ENCODE measurements at places on chromosomes 5 and 9.

- DNase-seq, result no peak
These were observed 52.7 kb upstream of the IFNK start for GRCh38 chr9:27471366-27471765.

DNA sequence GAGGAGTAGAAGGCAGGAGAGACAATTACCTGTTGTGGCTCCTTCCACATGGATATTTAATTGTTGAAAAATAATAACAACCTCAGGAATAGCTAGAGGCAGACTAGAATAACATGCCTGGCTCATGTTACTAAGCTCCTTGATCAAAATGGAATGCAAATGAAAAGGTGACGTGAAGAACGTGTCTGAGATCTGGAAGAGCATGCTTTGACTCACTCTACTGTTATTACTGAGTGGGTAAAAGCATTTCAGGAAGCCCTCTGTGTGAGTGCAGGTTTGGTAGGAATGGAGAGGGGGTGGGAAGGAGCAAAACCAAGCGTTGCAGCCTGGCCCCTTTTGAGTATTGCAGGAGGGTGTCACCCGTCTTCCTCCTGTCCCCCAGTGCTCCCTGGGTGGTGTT is 84.8 kb downstream of the EQTN start:
- DNase-seq, result no peak

DNA sequence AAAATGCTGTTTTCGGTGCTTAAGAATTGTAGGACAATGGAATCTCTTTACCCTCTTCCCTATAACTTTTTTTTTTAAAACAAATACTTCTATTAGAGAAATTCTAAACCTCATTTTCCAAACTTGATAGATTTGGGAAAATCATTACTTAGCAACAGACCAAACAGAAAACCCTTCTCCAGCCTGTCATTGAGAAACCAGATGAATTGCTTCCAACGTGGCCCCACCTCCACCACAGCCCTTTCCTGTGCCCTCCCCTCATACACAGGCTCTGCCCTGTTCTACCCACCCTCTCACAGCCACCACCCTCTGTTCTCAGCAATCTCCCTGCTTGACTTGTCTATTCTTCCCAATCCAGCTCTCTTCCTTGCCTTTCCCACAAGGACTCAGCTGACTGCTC is 221.2 kb downstream of the DMRT2 start:
- DNase-seq, result no peak

DNA sequence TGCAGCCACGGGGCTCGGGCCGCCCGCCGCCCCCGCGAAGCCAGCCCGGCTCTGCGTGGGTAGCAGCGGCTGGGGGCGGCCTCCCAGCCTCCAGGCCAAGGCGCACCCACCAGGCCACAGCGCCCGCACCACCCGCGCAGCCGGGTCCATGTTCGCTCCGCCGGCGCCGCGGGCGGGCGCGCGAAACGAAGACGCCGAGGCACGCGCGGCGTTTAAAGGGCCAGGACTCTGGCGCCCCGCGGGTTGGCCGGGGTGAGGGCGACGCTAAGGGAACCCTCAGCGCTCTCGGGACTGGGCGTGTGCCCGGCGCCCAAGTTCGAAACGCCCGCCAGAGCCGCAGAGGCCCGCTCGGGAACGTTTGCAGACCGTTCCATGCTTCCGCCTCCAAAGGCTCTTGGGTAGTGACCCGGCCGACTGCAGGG is at the start of gene PTGES2:
TSS of gene PTGES2 (minus strand) at position 162 of the 422 bp plus-strand sequence. CDS start at position 150, 12 bp downstream.
- DNase-seq, result peak; percentile 88

GRCh38 chr5:7392693-7393024 is 3.3 kb upstream of the ADCY2 start:
- no peak for DNase-seq

DNA sequence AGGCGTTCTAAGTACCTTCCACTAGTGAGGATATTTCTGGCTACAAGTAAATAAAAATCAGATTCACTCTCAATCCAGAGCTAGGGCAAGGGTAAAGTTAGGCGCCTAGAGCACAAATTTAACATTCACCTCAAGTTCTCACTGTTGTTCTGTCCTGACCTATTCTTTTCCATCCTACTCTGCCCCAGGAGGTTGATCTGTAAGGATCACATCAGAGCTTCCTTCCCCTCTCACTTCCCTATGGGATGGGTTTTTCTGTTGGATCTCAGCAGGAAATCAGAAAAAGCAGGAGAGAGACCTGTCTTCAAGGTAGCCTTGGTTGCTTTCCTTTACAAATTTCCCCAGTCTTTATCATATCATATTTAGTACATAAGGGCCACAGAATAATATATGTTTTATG is 316.7 kb downstream of the GABRG2 start:
- no peak for DNase-seq

DNA sequence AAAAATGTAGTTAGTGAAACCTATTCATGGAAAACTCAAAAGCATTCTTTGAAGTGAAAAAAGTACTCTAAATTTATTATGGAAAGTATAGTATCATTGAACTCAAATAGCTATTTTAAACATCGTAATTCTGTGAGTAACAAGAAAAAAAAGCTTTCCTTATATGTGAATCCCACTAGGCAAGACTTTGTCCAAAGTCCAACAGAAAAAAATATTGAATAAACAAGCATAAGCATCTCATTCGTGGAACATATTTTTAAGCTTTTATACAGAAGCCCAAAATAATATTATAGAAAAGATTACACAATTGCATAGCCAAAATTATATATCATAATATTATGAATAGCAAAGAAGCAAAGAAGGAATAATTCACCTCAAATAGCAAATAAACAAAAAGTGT is 79.4 kb upstream of the IFNE start:
- no peak for DNase-seq

DNA sequence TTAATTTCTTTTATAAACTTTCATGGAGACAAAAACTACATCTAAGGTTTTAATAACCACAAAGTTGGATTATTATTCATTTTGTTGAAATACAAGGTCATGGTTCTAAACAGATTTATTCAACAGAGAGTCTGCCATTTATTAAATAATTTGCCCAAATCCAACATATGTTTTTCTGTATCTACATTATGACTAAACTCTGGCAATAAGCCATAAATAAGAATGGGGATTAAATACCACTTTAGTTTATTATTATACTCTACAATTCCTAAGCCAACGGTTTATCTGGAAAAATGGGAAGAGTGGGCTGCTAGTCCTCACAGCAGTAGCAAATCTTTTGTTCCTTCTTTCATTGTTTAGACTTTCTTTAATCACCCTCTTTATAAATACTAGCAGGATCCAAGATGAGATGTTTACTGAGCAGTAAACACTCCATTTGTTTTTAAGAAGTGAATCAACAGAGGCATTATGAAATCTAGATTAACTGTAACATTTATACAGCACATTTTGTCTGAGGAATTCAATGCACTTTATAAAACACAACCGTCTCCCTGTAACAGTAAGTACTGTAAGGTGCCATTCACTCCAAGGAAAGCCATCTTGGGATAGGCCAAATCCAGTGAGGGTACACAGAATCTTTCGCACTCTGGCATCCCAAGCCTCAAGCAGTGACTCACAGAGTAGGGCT is 89.7 kb downstream of the DROSHA start:
- peak; percentile 16 for DNase-seq

GRCh38 chr5:116626945-116627679 is 52.5 kb upstream of the SEMA6A start:
- DNase-seq, result no peak

GRCh38 chr9:128992995-128993394 is 35.1 kb downstream of the SH3GLB2 start:
- DNase-seq, result no peak

DNA sequence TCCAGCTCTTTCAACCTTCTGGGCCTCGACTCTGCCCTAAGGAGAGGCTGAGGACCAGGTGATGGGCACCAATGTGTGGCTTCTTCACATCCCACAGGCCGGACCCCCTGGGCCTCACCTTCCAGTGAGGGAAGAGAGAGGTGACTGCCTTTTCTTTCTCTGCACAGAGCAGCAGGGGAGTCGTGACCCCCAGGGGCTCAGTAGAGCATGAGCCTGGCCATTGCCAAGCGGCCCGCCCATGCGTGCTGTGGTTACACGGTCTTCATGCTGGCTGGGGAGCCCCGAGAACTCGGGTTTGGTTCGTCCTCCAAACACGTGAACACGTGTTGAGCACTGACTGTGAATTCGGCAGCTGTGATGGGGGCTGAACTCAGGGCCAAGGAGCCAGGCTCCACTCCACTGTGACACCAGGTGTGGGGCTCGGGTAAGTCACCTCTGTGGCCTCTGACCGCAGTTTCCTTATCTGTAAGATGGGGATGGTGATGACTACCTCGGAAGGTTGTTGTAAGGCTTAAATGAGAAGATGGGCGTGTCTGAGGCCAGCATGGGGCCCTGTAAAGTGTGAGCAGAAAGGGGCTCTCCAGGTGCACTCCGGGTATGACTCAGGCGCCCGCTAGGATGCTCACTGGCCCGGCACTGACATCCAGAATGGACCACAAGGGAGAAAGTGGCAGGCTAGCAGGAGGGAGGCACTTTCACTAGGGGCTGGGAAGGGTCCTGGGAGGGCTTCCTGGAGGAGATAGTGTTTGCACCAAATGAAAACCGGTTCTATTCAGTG is 13.4 kb upstream of the GRHPR start:
- no peak for DNase-seq

GRCh38 chr9:95415158-95415557 is 97.6 kb upstream of the FANCC start:
- peak; percentile 56 for DNase-seq

GRCh38 chr5:59560553-59560952 is 333.0 kb downstream of the PDE4D start:
- no peak for DNase-seq

DNA sequence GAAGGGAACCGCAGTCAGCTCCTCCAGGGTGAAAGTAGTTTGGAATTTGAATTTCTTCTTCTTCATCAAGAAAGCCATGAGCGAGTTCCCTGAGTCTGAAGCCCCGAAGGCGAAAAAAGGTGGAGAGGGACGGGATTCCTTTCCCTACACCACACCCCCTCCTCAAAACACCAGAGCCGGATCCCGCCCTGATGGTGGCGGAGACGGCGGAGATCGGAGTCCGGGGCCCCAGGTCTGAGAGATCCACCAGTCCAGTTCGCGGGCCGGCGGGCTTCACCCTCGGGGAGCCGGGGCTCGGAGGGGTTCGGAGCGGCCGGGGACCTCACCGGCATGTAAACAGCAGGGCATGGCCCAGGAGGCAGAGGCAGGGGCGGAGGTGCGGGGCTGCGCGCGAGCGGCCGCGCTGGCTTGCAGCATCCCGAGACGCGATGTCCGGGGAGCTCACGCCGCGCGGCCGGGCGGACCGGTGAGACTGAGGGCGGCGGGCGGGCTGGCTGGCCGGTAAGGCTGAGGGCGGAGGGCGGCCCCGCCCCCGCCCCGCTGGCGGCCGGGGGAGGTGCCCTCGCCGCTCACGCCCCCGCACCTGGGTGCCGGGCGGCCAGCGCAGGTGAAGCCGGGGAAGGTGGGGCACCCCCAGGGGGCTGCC is 606 bp downstream of the EEIG1 start:
- no peak for DNase-seq

DNA sequence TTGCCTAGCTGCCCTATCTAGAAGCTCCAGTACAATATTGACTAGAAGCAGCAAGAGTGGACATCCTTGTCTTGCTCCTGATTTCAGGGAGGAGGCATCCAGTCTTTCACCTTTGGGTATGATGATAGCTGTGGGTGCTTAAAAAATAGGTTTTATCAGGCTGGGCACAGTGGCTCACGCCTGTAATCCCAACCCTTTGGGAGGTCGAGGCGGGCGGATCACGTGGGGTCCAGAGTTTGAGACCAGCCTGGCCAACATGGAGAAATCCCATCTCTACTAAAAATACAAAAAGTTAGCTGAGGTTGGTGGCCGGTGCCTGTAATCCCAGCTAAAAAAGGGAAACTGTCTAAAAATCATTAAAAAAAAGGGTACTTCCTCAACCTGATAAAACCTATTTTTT is 2.0 kb upstream of the CAMSAP1 start:
- DNase-seq, result no peak

GRCh38 chr5:68225911-68226545 is 10.5 kb downstream of the PIK3R1 start:
- no peak for DNase-seq

DNA sequence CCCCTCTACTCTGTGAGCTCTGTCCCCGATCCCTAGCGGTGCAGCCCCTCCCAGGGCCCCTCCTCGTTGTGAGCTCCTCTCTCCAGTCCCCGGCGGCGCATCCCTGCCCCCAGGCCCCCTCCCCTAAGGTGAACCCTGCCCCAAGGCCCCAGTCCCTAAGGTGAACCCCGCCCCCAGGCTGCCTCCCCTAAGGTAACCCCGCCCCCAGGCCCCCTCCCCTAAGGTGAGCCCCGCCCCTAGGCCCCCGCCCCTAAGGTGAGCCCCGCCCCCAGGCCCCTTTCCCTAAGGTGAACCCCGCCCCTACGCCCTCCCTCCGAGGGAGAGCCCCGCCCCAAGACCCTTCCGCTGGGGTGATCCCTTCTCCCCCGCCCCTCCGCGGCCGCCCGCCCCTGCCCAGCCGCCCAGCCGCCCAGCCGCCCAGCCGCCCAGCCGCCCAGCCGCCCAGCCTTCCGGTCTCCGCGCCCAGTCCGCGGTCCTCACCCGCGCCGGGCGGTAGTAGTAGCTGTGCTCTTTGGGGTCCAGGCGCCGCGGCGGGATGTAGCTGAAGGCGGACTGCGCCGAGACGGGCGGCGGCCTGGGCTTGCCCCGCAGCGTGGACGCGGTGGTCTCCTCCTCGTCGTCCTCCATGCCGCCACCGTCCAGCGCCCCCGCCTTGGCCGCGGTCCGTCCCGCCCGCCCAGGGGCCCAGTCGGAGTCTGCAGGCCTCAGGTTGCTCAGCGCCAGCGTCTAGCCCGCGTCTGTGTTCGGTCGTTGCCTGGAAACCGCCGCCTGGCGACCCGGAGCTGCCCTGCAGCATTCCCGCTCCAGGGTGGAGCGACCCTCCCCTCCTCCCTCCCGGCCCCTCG is at the start of gene CFAP90:
TSS of gene CFAP90 (minus strand) at position 739 of the 845 bp plus-strand sequence. CDS start at position 627, 112 bp downstream.
- peak; percentile 35 for DNase-seq

- no peak for DNase-seq
These were observed 54.4 kb downstream of the HRH2 start for GRCh38 chr5:175712313-175712680.

GRCh38 chr9:68555437-68556150 is 14.9 kb upstream of the TMEM252 start:
- DNase-seq, result no peak

DNA sequence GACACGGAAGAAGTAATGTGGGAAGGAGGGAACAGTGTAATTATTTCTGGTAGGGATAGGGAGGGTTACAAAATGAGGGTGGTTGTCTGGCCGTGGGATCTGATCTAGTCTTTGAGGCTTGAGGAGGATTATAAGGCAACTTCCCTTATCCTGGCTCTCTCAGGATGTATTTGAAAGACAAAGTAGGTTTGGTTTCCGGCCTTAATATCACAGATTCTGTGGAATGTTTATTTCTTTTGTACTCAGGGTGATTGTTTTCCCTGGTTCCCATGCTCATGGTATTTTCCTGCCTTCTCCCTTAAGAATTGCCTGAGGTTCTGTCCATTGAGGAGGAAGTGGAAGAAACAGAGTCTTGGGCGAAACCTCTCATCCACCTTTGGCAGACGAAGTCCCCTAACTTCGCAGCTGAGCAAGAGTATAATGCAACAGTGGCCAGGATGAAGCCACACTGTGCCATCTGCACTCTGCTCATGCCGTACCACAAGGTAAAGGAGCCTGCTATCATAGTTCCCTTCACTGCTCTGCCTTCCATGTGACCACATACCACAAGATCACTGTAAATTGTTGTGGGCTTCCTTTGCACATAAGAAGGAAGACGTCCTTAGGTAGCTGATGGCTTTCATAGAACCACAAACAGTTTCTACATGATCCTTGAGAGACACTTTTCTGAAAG is 253.8 kb downstream of the KDM4C start:
- no peak for DNase-seq

GRCh38 chr9:116467740-116468351 is 219.3 kb upstream of the TRIM32 start:
- DNase-seq, result peak; percentile 31

- peak; percentile 48 for DNase-seq
These were observed 415.6 kb downstream of the GADD45G start for GRCh38 chr9:90020276-90020871.

GRCh38 chr5:132237141-132237540 is 9.5 kb upstream of the P4HA2 start:
- DNase-seq, result no peak

Measured in fibroblast of skin of right quadriceps (primary cell).